ENCODE measurements at places on chromosomes 1 and 21.

DNA sequence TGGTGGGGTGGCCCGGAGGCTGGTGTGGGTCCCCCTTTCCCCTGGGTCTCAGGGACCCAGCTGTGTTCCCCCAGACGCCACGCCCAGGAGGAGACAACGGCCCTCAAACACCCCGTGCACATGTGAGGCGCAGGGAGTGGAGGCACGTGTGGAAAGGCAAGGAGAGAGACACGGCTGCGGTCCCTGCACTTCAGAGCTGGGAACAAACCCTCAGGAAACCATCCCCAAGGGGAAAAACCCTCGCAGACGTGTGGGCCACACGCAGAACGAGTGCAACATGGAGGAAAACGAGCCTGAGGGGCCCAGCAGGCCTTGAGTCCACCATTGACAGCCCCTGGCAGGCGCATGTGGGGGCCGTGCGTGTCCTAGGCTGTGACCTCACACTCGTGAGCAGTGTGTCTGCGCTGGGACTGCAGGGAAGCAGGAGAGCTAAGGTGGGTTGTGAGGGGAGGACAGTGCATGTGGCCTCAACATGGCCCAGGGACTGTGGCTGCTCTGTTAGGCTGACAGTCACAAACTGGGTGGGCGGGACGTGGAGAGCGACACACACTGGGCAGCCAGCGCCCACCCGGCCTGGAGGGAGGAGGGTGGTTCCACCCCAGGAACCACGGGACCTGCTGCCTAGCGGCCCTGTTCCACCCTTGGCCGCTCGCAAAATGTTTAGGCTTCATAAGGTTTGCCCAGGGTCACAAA is 20.0 kb downstream of the ITGB2 start:
- no peak for DNase-seq

DNA sequence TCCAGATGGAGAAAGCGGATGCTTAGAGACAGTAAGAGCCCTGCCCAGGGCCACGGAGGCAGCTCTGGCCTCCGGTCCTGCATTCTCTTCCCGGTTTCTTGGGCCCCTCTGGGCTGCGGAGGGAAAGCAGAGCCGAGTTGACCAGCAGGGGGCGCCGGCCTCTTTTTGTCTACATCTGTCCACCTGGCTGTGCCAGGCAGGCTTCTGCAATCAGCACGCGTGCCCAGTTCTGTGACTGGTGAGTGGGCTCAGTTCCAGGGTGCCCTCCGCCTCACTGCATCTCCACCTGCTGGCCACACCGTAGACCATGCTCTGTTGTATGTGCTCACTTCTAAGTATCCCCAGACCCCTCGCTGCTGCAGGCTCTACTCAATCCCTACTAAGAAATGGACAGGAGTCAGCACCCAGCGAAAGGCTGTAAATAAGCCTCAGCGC is 6.7 kb upstream of the HUNK start:
- peak; percentile 80 for DNase-seq

DNA sequence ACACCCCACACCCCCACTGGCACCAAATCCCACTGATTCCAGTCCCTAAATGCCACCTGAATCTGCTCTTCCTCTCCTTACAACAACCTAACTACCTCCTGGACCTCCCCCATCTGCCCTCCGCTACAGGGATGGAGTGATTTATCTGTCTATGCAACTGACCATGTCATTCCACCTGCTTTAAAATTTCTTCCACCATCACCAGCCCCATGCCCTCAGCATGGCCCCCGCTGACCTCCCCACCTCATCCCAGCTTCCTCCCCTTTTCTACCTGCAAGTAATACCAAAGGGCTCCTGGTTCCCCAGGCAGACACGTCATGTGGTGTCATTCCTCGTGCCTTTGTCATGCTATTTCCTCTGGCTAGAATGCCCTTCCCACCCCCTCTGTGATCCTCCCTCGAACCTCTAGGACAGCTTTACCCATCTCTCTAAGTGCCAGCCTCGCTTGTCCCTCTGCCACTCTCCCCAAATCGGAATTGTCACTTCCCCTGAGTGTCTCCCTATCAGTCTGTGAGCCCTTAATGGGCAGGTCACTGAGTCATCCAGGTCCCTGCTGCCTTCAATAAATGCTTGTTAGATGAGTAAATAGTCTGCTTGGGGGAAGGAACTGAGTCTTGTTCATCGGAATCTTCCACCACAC is 3.7 kb downstream of the GJB4 start:
- no peak for DNase-seq

DNA sequence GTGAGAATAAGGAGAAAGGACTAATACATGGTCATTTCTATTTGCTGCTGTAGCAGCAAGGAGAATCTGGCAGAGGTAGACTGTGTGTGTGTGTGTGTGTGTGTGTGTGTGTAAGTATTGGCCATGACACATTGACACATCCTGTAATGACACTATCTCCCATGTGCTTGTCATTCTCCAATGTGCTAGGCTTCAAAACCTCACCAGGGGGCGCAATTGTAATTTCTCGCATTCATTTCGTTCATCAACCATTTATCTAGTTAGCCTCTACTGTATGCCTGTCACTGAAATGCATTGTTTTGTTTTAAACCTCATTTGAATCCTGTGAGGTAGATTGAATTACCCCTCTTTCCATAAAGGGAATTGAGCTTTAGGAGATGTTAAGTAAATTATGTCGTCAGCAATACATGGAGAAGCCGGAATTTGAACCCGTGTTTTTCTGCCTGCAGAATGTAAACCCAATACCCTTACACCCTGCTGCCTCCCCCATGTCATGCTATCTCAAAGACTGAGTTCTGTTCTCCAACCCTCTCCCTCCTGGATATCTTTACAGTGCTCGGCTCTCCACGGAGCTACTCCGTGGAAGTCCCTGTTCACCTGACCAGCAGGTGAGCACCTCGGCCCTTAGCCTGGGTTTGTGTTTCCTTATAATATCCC is 100.8 kb downstream of the UCK2 start:
- DNase-seq: peak; percentile 59

- DNase-seq: peak; percentile 54
These were observed 2.8 kb upstream of the HAPLN2 start for GRCh38 chr1:156616463-156616862.

- no peak for DNase-seq
These were observed 17.2 kb downstream of the PODN start for GRCh38 chr1:53079251-53079650.

DNA sequence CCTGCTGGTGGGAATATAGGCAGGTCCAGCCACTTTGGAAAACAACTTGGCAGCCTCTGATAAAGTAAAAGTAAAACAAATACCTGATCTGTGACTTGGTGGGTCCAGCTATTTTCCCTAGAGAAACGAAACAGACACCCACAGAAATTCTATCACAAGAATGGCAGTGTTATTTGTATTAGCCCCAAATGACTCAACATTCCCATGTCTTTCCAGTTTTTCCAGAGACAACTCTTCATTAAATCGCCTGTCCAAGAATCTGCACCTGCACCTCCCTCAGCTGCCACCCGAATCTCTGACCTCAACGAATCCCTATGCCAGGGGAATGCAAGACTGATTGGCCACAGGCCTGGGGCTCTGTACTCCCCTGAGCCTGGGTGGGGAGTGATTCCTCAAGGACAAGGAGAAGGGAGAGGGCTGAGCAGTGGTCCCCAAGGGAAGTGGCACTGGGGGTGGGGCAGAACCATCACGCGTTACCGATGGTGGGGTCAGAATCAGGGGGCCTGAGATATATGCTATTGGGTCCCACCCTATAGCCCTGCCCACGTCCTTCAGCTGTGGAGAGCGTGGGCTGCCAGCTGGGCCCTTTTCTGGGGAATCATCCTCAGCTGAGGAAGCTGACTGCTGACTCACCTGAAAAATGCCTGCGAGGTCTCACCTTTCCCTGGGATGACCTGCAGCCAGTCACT is 553.0 kb downstream of the PTPRU start:
- DNase-seq: no peak

GRCh38 chr1:46580140-46580903 is 23.7 kb downstream of the MKNK1 start:
- DNase-seq: no peak

- no peak for DNase-seq
These were observed 32.1 kb downstream of the ZMYND12 start for GRCh38 chr1:42423681-42424080.

DNA sequence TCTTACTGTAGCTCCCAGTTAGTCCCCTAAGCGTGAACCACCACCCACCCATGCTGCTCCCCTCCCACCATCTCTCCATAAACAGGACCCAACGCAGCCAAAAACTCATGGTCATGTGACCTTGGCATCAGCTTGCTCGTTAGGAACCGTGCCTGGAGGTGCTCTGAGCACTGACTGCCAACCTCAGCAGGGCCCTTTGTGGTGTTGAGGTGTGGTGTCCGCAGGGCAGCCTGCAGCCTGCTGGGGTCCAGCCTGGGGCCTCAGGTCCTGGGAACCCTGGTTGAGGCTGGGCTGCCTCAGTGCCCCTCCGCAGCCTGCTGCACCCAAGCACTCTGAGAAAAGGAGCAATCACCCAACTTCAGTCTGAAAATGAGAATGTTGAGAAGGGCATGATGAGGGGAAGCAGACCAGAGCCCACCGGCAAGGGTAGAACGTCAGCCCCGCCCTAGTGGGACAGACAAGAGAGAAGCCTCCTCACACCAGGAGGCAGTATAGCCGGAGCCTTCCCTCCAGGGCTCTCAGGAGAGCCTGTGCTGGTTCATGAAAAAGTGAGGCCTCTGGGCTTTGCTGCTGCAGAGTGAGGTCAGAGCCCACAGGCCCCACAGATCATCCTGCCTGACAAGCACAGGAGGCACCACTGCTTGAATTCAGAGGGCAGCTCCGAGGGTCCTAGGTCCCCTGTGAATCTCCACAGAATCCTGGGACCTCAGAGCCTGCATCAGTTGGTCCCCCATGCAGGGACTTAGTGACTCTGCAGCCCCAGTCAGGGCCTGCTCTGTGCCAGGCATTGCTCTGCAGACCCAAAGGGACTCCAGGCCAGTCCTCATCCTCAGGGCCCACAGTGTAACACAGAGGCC is 4.9 kb upstream of the COL6A2 start:
- DNase-seq: no peak

Data from small intestine (tissue), 16 donors.